ENCODE measurements at places on chromosomes 6 and 20.

DNA sequence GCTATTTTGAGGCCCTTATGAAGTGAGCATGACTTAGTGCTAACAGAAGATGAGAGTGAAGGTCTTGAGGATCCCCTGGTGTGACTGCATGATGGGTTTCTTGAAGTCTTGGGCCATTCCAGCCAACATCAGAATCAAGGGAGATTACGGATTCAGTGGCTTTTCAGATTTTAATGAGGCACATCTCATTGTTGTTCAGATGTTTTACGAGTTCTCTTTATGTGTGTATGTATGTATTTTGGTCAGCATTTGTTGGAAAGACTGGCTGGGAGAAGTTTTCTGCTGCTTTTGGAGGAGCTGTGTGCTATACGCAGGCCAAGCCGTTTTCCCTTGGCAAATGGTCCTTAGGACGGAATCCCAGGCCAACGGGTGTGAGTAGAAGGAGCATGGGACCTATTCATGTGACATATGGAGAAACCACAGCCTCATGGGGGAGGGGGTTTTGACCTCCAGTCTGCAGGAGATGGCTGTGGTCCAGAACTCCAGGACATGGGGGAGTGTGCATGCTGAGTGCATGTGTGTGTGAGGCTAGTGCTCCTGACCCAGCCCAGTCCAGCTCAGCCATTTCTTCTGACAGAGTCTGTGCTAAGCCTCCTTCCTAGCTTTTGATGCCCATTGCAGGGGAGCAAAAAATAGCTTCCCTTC, 35.3 kb downstream of the CHMP4B start:
- no peak for DNase-seq

GRCh38 chr6:143164565-143165105, 103.9 kb downstream of the AIG1 start:
- no peak for DNase-seq

DNA sequence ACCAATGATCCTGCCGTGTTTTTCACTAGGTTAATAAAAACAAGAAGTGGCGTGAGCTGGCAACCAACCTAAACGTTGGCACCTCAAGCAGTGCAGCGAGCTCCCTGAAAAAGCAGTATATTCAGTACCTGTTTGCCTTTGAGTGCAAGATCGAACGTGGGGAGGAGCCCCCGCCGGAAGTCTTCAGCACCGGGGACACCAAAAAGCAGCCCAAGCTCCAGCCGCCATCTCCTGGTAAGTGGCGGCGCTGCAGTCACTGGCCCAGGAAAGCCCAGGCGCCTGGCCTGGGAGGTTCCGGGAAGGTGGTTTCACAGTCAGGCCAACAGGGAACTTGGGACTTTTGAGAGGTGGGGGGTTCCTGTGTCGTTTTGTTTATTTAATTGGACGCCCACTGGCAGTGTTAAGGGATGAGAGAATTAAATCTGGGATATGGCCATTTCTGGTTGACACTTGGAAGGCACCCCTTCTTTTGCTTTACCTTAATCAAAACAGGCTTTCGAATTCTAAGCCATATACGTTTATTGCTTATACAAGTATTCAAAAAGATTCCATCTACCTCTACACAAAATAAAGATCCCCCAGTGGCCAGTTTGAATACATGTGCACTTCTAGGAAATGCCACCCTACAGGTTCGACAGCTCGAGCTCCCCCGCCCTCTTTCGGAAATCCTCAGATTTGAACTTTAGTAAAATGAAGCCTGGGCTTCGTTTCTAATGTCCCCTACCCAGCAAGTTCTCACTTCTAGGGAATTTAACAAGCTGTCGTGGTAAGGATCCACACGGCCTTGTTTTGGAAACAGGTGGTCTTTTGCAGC, 138.9 kb downstream of the TMEM242 start:
- DNase-seq, result peak; percentile 38

- DNase-seq, result peak; percentile 50
Measured at GRCh38 chr20:45892828-45893500, 1.8 kb downstream of the CTSA start.

DNA sequence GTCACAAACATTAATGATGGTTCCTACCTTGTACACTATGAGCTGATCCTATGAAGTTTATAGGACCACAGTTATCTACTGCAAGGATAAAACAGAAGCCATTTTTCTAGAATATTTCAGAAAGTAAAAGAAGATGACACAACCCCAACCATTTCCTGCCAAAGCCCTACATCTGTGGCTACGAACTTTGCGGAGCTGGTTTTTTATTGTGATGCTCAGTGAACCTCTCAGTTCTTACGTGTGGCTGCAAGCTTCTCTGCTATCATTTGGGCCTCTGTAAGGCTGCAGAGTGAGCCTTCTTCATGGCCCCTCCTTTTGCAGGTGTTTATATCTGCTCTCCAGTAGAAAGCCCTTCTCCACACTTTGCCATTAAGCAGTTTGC, 17.8 kb upstream of the TAGAP start:
- peak; percentile 62 for DNase-seq

- no peak for DNase-seq
Measured at GRCh38 chr20:61525781-61526431, 273.8 kb downstream of the CDH4 start.

GRCh38 chr20:49938173-49939163, 2.3 kb downstream of the RNF114 start:
- no peak for DNase-seq

DNA sequence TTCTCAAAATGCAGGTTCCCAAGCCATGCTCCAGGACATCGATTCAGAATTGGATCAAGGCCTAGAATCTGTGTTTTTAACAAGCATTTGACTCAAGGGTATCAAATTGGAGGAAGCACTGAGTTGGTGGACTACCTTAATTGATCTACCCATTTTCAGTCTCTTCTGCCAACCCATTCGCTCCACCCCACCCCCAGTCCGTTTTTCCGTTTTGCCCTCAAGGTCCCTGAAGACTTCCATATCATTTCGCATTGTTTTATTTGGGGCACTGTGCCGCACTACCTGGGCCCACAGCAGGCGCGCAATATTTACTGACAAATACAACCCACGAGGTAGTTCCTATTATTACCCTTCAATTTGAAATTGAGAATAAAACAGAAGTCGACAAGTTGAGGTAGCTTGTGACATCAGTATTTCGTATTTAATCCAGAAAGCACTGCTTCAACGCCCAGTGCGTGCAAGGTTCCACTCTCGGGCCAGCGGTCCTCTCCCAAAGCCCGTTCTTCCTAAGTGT, 557 bp upstream of the DHX35 start:
- no peak for DNase-seq

- no peak for DNase-seq
Measured at GRCh38 chr6:113330636-113330946, 526.6 kb upstream of the MARCKS start.

DNA sequence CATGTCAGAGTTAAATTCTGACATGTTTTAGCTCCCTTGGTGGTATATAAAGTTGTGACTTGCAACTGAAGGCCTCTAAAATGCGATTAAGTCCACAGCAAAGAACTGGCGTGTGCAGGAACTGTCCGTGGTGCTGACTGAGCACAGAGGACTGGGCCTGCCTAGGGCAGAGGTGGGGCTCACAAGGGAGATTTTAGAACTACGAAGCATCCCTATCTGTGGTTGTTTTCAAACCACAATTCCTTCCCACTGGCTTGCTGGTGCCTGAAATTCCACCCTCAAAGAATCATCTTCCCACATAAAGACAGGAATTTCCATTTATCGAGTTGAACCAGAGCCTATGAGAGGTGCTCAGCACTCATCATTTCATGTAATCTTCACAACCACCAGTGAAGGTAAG, 30.1 kb downstream of the RIMS4 start:
- peak; percentile 24 for DNase-seq

DNA sequence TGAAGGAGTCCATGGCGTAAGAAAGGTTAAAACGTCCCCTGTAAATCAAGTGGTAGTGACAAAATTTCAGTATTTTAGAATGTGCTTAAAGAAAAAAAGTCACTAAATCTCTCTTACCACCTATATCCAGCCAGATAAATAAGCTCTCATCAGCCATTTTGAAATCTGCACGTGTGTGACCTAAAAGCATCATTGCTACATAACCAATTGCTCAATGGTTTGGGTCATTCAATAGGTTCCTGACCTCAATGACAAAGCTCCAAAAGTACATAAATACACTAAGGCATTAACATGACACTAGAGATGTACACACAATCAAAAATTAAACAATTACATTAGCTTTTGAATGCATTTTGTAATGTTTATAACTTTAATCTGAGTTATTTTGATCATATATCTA, 272.4 kb downstream of the GMDS start:
- DNase-seq, result no peak

- DNase-seq, result no peak
Measured at GRCh38 chr6:110556317-110557110, 80.1 kb upstream of the SLC22A16 start.

DNA sequence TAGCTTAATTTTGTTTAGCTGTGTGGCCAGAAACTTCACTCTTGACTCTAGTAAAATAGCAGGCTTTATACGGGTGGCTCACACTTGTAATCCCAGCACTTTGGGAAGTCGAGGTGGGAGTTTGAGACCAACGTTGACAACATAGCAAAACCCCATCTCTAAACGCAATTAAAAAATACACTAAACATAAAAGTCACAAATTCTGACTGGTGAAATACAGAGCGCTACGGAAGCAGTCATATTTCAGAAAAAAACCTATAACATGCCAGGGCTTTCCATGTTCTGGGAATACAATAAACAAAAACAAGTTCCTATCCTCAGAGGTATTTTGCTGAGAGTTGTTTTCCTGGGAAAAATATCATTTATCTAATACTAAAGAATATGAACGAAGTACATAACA, 24.8 kb upstream of the ZSCAN23 start:
- DNase-seq, result no peak

- DNase-seq, result no peak
Measured at GRCh38 chr20:24350923-24351368, 118.5 kb upstream of the SYNDIG1 start.

- no peak for DNase-seq
Measured at GRCh38 chr6:56860475-56860874, 94.4 kb upstream of the BEND6 start.

DNA sequence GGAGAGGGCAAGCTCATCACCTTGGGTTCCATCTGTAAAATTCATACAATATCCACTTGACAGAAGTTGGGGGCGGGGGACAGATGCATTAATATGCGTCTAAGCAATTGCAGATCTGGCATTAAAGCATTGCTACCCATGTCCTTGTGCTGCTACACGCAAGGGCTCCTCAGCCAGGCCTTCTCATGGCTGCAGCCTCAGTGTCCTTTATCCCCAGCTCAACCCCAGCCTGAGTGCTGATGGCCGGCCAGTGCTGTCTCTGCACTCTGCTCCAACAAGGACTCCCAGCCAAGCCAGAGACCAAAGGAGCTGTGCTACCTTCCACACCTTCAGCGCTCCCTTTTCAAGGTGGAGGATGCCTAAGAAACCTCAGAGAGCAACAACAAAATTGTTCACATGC, 188.5 kb upstream of the STXBP5 start:
- DNase-seq, result no peak

DNA sequence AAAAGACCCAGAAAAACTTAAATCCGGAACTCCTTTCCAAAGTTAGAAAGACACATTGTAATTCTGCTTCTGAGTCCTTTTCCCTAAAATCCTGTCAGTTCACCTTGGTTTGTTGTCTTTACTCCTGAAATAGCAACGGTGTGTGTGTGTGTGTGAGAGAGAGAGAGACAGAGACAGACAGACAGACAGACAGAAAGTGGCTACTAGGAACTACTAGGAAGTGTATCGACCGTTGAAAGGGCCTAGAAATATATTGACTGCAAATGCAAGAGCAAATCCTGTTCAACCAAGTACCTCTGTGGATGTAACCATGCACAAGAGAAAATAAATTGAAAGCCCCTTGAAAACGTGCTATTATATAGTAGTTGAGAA, 100.0 kb upstream of the MLIP start:
- no peak for DNase-seq

DNA sequence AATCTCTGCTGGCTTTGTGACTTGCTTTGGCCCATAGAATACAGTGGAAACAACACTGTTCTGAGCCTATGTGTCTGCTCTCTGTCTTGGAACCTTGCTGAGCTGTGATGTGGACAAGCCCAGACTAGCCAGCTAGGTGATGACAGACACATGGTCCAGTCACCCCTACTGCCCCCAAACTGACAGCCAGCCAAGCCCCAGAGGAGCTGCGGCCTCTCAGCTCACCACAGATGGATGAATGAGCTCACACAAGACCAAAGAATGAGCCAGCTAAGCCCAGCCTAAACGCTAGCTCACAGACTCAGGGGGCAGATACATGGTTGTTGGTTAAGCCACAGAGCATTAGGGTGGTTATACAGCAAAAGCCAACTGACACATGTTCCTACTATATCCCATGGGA, 4.1 kb downstream of the AARS2 start:
- DNase-seq, result no peak

Data from activated gamma-delta T cell treated with Interleukin-2 at 50 U/mL for 16 hours (primary cell).